ENCODE measurements at places on chromosomes 2 and 18. TPM values are rescaled to one million over a fixed set of nuclear protein-coding genes. Genes with fewer than 3 reads are reported as not detected.

DNA sequence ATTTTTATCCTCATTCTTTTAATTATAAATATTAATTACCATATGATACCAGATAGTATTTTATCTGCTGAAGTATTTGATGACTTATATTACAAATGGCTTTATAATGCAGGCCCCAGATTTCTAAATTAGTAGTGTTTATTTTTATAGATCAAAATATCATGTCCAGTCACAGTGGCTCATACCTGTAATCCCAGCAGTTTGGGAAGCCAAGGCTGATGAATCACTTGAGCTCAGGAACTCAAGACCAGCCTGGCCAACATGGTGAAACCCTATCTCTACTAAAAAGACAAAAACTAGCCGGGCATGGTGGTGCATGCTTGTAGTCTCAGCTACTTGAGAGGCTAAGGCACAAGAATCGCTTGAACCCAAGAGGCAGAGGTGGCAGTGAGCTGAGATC, 100.1 kb upstream of the ARHGAP15 start:
- no peak for DNase-seq

GRCh38 chr2:233395687-233396086, 41.4 kb downstream of the DGKD start:
- DNase-seq, result no peak

DNA sequence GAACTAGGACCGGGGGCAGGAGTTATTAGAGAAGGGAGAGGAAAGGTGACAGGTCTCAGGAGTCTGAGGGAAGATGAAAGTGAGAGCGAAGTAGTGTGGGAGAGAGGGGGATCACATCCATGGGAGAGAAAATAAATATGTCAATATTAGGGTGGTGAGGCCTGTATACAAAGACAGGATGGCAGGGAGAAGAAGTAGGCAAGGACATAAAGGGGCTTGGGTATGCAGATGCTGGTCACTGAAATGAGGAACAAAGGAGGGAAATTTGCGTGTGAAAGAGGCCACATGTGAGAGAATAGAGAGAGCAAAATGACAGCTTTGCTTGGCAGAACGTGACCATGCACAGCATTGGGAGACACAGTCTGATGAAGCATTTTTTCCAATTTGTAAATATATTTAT, 13.6 kb downstream of the METAP1D start:
- no peak for DNase-seq

DNA sequence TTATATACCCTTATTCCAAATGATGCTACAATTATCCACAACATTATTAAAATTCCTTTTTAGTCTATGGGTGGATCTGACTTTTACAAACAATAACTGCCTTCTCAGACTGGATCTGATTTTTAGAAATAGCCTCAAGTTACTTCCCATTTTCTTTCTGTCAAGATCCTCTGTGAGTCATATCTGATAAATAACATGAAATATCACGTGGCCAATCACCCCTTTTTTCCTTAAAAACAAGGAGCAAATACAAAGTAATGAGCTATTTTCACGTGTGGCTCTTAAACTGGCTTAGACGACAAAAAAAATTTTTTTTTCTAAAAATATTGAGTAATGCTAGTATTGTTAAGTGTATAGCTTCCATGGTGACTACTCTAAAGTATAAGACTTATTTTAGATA, 6.7 kb downstream of the PELI1 start:
- no peak for DNase-seq

DNA sequence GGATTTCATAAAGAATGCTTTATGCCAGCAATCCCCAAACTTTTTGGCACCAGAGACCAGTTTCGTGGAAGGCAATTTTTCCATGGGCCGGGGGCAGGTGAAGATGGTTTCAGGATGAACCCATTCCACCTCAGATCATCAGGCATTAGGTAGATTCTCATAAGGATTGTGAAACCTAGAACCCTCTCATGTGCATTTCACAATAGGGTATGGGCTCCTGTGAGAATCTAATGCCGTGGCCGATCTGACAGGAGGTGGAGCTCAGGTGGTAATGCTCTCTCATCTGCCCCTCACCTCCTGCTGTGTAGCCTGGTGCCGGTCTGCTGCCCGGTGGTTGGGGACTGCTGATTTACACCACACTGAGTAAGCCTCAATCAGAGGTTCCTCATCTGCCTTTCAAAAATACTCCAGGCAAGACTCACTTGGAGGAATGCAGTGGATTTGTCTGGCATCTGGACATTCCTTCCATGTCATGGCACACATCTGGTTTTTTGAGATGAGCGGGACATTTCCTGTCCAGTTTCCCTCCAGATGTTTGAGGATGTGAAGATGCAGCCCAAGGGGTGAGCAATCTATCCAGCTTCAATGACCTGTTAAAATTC, 185.8 kb downstream of the VAPA start:
- no peak for DNase-seq

The ASPRV1 gene
- total RNA-seq, result 1.8 TPM

The RAD51AP2 gene
- not detected for total RNA-seq

The DNER gene
- not detected for total RNA-seq
